CD4-positive, CD25-positive, alpha-beta regulatory T cell (primary cell): ENCODE measurements at places on chromosomes 6 and 20. TPM values are rescaled to one million over a fixed set of nuclear protein-coding genes. Genes with fewer than 3 reads are reported as not detected.

DNA sequence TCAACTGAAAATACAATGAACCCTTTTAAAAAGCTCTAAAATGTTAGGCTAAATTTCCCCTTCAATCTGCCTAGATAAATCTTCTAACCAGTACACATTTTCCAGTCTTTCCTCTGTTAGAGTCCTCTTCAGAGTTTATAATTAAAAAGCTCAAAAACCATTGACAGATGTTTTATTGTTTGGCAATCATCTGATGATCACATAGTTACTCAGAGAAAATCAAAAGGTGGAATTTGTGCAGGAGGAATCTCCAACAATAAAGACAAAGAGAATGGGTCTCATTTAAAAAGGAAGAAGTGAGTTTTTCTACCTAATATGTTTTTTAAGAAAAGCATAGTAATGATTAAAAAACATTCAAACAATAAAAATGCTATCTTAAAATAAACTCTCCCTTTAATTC, 3.1 kb downstream of the TRAPPC3L start:
- DNase-seq, result no peak

- DNase-seq, result no peak
These were observed 433.2 kb downstream of the CD83 start for GRCh38 chr6:14550822-14551221.

DNA sequence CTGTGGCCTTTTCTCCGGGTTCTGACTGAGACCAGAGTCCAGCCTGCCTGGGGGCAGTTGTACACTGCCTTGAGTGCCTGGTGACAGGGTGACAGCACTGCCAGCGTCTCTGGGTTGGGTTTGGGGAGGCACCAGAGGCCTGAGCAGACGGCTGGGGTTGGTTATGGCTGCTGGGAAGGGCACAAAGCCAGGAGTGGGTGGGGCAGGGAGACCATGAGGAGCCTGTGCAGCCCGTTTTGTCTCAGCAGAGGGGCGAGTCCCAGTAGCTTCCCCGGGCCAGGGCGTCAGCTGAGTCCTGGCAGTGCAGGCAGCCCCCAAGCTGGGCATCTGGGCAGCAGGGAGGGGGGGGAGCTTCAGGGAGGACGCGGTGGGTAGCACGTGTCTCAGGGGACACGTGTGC, 15.3 kb upstream of the SULF2 start:
- no peak for DNase-seq

DNA sequence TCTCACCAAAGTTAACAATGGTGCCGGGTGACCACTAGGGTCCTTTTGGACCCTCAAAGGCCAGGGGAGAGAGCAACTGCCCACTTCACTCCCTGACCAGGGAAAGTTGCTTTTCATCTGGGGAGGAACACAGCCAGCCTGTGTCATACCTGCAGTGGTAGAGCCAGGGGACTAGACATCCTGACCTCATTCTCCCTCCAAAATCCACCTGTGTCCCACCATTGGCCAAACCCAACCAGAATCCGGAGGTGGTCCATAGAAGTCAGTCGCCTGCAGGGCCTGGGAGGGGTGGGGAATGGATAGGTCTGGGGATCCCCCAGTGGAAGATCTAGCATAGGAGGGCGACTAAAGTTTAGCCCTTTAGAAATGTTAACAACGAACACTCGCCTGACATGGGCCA, 12.8 kb downstream of the PFDN4 start:
- DNase-seq, result no peak

DNA sequence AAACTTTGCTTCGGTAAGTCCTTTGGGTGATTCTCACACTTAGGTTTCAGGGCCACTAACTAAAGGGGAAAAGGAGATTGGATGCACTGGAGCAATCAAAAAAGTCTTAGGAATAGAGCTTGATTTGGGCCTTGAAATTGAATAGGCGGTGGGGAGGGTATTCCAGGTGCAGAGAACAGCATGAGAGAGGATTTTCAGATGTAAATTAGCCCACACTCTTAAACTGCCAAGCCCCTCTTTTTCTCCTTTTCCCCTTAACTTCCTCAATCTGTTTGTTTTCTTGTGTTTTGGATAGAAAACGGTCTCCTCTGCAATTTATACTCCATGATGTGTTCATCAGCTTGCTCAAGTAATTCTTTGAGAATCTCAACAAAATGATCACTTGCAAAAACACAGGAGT, 62.1 kb upstream of the RIPOR2 start:
- DNase-seq, result no peak

- DNase-seq, result no peak
These were observed 22.0 kb upstream of the TGM3 start for GRCh38 chr20:2273634-2274302.

- DNase-seq, result no peak
These were observed 41.0 kb downstream of the C20orf203 start for GRCh38 chr20:32632461-32633354.

GRCh38 chr6:20891161-20891560, 356.9 kb downstream of the CDKAL1 start:
- no peak for DNase-seq

DNA sequence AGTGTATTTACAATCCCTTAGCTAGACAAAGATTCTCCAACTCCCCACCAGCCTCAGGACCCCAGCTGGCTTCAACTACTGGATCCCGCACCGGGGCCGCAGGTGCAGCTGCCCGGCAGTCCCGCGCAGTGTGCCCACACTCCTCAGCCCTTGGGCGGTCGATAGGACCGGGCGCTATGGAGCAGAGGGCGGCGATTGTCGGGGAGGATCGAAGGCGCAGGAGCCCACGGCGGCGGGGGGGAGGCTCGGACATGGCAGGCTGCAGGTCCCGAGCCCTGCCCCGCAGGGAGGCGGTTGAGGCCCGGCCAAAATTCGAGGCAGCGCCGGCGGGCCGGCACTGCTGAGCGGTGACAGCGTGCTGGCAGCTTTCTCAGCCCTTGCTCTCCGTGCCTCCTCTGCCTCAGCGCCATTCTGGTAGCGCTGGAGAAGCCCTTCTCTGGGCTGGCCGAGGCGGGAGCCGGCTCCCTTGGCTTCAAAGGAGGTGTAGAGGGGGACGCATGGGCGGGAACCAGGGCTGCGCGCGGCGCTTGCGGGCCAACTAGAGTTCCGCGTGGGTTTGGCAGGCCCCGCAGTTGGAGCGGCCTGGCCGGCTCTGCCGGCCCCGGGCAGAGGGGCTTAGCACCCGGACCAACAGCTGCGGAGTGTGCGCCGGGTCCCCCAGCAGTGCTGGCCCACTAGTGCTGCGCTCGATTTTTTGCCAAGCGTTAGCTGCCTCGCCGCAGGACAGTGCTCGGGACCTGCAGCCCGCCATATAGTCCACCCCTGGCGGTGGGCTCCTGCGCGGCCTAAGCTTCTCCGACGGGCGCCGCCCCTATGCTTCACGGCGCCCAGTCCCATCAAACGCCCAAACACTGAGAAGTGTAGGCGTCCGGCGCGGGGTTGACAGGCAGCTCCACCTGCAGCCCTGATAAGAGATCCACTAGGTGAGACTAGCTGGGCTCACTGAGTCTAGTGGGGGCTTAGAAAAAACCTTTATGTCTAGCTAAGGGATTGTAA, 32.4 kb upstream of the KIF13A start:
- DNase-seq, result no peak

DNA sequence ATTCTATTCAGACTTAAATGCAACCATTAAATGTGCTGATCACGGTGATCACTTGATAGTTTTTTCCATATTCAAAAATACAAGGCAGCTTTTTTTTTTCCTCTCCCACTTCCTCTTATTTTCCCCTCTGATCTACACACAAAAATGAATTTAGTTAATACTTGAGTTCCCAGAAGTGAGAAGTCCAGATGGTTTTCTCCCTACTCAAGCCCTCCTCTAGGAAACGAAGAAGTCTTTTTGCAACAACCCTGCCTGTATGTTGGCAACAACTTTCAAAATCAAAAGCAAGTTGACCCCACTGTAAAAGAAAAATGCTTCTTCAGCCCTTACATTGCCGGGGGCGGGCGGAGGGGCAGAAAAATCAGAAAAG, 24.3 kb downstream of the ARHGAP18 start:
- no peak for DNase-seq

DNA sequence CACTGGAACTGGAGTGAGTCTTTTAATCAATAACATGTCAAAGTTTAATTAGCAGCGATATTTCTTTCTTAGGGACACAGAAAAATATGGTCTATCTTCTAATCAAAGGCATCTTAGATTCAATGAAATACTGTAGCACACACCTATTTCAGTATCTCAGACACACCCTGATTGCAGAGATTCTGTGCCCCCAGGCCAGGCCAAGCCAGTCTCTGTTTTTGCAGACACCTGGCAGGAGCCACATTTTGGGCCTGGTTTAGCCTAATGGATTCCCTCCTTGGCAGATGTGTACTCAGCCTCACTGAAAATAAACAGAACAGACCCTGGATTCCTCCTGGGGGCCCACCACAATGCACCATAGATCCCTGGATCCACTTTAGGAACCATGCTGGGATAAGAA, 74.8 kb downstream of the LRFN2 start:
- DNase-seq, result no peak

DNA sequence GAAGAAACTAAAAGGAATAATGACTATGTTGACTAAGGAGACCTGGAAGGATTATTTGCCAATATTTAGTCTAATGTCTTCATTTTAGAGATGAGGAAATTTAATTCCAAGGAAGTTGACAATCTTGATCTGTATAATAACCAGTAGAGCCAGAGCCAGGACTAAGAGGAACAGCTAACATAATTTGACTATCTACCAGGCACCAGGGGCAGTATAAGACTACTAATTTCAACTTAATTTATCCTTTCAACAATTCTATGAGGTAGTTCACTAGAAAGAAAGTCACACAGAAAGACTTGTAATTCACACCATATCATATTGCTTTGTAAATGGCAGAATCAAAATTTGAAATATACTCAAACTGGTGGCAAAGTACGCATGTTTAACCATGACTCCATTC, 273.0 kb upstream of the STXBP5 start:
- no peak for DNase-seq

GRCh38 chr6:27148404-27148795, 99.1 kb upstream of the PRSS16 start:
- no peak for DNase-seq

- DNase-seq, result no peak
These were observed 16.8 kb upstream of the FUCA2 start for GRCh38 chr6:143528164-143528811.

DNA sequence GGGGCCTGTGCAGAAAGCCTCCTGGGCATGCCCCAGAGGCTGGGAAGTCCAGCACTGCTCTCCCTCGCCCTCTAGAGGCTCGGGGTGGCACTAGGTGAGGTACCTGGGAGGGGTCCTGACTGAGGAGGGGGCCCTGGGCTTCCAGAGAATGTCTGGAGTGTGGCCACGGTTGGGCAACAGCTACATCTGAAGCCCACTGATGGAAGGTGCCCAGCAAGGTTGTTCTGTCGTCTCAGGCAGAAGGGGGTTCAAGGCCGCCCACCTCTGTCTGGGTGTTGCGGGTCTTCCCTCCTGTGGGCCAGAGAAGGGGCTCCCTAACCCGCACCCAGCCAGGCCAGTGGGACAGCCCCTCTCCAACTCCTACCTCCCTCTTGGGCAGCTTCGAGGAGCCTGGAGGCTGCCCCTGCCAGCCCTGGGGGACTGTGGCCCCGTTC, 11.4 kb upstream of the VEGFA start:
- DNase-seq, result no peak

GRCh38 chr20:37913567-37914366, 10.8 kb downstream of the VSTM2L start:
- DNase-seq, result no peak

DNA sequence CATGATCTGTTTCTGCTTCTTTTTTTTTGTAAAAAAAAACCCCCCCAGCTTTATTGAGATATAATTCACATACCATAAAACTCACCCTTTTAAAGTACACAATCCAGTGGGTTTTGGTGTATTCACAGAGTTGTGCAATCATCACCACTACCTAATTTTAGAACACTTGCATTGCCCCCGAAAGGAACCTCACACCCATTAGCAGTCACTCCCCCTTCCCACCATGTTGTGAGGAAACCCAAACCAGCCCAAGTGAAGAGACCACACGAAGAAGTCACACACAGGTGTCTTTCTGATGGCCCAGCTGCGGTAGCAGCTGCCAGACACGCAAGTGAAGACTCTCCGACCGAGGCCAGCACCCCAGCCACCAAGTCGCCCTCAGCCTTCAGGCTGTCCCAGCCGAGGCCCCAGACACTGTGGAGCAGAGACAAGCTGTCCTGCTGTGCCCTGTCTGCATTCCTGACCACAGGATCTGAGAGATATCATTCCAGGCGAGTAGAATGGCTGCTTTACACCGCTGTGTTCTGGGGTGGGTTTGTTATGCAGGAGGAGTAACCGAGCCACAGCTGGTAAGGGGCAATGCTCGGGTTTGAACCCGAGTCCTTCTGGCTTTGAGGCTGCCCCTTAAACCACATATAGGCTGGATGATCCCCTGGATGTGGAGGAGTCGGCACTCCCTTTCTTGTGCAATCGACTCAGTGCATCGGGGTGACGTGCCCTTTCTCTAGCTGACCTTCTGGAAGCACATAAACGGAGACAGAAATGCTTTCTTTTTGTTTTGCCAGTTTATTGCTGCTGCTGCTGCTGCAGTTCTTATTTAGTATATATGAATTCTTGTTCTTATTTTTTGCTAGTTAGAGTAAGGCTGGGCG, 59.1 kb upstream of the PTPN1 start:
- no peak for DNase-seq

GRCh38 chr6:32761548-32761947, 1.8 kb downstream of the HLA-DQB2 start:
- no peak for DNase-seq

GRCh38 chr6:145547594-145548335, 187.6 kb downstream of the EPM2A start:
- no peak for DNase-seq

DNA sequence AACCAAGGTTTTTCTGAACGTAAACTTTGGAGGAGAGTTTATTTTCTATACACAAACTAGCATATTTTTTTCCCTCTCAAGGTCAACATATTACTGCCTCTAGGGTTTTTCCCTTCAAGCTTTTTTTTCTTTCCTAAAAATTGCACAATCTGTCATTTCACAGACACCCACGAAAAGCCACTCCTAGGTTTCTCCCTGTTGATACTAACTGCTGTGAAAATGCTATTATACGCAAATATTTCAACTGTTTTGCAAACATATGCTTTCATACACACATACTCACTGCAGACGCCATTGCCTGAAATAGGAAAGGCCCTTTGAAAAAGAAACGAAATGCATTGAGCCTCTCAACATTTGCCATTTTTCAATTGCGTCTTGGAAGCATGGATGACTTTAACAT, 333.0 kb downstream of the CD83 start:
- DNase-seq, result no peak

GRCh38 chr6:69378326-69378725, 418.5 kb downstream of the LMBRD1 start:
- no peak for DNase-seq

DNA sequence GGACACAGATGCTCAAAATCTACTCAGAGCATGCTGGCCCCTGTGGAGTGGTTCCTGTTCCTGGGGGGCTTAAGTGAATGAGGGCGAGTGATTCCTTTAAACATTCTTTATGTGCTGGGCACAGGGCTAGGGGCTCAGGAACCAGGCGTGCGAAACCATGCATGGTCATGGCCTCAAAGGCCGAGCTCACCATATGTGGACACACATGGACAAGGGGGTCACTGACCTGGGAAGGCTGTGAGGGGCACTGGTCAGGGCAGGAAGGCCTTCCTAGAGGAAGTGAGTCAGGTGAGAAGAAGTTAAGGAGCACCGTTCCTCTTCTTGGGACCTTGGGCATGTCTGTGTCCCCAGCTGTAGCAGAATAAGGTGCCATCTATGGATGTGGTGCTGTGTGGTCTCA, 74.6 kb upstream of the BHLHE23 start:
- DNase-seq, result no peak

- DNase-seq, result no peak
These were observed 230.2 kb downstream of the ANKRD60 start for GRCh38 chr20:57998276-57998675.

Gene MUC22
- polyA plus RNA-seq, result not detected

Gene BPIFA2
- not detected for polyA plus RNA-seq

Gene SCP2D1
- not detected for polyA plus RNA-seq

Gene PPIL6
- 0.37 TPM for polyA plus RNA-seq

Gene ASF1A
- 72.0 TPM for polyA plus RNA-seq

Gene HNF4A
- not detected for polyA plus RNA-seq
